ENCODE measurements at places on chromosomes 5 and 9.

GRCh38 chr9:127915801-127916719 is 781 bp downstream of the ST6GALNAC4 start:
- DNase-seq: no peak

- DNase-seq: no peak
Measured at GRCh38 chr5:128896675-128897074, 68.6 kb upstream of the SLC27A6 start.

DNA sequence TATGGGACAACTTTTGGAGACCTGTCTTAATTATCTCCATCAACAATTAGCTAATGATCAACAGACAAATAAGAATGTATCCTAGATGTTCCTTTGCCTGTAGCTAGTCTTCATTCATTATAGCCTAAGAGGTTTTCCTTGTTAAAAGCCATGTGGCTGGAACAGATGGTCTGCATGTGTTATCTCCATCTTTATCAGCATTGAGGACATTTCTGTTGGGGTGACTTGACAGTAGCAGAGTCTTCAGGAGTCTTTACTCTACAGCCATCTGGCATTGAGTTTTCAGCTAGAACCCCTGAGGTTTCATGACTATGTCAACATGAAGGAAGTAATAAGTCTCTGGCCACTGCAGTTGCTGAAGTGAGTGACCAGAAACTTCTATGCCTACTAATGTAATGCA is 106.6 kb upstream of the TLE4 start:
- DNase-seq: no peak

DNA sequence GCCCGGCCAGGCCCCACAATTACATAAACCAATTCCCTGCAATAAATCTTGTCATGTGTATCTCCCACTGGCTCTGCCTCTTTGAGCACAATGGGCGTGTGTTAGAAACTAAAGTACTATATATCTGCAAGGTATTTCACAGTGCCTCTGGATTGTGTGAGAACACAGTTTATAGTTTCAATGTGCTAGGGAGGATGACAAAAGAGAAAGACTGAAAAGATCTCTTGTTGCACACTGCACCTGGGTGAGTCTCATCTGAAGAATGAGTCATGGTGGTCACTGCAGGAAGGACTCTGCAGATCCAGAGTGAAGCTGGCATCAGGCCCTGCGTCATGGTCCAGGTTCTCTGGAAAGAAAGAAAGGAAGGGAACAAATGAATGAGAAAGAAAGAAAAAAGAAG is 20.7 kb upstream of the CTSV start:
- DNase-seq: no peak

DNA sequence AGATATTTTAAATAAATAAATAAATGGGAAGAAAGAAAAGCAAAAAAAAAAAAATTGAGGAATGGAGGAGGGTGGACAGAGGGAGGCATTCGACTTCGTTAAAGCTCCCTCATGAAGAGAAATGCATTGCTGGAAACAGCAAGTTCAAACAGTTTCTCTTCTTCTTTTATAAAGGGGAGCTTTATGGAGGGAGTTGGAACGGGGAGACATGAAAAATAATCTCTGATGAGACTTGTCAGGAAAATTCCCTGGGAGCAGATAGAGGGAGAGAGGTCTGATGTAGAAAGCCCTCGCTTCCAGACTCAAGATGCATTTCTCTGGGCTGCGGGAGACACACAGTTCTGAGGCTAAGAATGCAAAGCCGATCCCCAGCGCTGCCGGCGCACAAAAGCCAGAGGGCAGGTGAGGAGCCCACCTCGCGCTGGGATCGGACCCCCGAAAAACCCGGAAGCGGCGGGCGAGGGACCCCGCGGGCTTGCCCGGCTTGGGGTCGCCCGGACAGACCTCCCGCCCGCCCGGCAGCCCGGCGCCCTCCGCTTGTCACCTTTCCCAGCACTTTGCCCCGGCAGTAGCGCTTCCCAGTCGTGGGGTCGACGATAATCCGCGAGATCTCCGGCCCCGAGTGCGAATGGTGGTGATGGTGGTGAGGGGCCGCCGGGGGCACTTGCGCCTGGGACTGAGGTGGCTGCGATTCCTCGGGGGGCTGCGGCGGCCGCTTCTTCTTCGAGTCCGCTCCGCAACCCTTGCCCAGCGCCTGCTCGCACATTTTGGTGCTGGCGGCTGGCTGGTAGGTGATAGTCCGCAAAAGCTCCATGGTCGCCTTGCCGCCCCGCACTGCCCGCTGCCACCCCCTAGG is 512 bp downstream of the PLK2 start:
- no peak for DNase-seq

- no peak for DNase-seq
Measured at GRCh38 chr9:16075696-16076095, 522.9 kb downstream of the CCDC171 start.

DNA sequence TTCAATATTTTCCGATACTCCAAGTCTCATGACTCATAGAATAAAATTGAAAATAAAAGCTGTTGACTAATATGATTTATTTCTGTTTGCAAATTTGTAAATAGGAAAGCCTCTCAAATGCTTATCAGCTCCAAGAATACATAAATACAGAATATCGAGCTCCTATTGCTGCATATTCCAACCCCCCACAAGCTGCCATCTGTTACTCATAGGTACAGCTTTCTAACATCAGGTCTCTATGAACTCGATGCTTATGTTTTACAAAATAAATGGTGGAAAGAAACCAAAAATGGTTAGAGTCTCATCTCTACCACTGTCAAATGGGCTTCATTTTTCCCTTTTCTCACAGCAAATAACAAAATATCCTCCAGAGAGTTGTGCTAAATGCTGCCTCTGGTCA is 631.6 kb upstream of the CDH18 start:
- DNase-seq: no peak

GRCh38 chr5:143734456-143734780 is 77.5 kb upstream of the HMHB1 start:
- no peak for DNase-seq

DNA sequence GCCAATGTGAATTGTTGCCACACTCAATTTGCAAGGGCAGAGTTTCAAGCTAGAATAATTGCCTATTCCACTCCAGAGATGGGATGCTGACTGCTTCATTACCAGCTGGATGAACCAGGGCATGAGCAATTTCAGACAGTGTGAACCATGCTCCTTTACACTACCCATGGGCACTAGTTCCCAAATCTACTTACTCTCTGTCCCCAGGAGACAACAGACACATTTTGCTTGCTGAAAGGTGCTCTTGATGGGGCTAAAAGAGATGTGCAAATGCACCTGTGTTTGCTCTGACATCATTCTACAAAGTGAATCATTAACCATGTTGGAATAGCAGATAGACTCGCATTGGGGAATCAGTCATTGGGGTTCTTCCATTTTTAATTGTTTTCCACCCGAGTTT is 522.3 kb upstream of the NUDT12 start:
- no peak for DNase-seq

GRCh38 chr9:138024131-138024530 is 146.5 kb downstream of the CACNA1B start:
- DNase-seq: no peak

GRCh38 chr5:114839360-114839759 is 330.3 kb downstream of the TRIM36 start:
- no peak for DNase-seq

DNA sequence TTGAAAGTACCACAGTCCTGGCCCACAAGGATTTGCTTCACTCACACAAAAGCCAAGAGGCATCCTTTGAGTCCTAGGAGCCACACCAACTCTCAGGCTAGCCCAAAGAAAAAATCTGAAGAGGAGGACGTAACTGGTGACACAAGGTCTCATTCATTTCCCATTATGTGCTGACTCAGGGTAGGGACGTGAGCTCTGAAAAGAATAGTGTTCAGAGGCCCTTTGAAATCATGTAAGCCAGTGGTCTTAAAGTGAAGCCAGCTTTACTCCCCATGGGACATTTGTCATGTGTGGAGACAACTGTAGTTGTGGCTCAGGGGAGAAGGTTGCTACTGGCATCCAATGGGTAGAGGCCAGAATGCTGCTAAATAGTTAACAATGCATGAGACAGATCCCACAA is 332.4 kb downstream of the KCTD16 start:
- DNase-seq: no peak

DNA sequence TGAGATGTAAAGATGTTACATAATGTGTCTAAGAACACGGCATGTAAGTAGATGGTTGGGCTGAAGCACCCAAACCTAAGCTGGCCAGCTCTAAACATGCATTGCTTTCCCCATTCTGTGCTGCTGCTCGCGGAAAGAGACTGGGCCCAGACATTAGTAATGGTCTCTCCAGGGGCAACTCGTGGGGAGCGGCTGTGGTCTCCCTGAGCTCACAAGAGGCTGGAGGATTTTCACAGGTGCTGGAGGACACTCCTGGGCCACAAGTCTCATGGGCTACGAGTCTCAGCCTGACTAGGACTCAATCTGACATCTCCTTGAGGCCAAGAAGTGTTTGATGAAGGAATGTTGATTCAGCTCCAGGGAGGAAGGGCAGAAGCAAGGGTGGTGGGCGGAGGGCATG is 92.7 kb upstream of the PTCH1 start:
- no peak for DNase-seq

GRCh38 chr5:82912462-82912861 is 164.7 kb downstream of the TMEM167A start:
- no peak for DNase-seq

- DNase-seq: no peak
Measured at GRCh38 chr9:129878291-129878690, 43.0 kb downstream of the USP20 start.

DNA sequence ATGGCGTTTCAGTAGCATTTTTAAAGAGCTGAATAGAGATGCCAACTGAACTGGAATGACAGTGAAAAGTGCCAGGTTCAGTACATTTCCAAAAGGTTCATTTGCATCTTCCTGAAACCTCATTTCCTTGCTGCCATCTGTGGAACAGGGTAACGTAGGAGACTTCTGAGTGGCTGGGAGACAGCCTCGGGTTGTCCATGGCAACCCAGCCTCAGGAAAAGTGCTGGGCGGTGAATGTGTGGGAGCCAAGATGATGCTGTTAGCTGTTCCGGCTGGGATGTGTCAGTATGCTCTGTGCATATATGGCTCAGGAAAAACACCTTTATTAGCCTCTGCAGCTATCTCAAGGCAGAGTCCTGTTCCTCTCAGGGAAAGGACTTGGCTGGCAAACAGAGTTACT is 87.5 kb downstream of the KLHL3 start:
- no peak for DNase-seq

DNA sequence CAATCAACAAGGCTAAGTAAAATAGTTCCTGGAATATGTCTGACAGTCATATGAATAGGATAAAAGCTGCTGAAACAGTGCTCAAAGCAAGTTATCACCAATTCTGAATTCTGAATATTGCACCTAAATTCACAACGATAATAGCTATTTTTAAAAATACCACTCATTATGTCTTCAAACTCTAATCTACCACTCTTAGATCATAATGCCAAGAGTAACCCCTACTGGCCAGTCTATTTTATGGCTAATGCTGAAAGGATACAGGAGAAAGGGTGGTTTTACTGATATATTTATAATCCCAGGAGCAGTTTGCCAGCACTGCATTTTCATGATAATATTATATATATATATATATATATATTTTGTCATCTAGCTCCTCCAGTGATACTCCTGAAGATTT is 232.8 kb downstream of the PDE4D start:
- no peak for DNase-seq

GRCh38 chr5:158164296-158165047 is 305.5 kb upstream of the CLINT1 start:
- no peak for DNase-seq

- DNase-seq: no peak
Measured at GRCh38 chr9:8229226-8229625, 429.6 kb upstream of the DMAC1 start.

DNA sequence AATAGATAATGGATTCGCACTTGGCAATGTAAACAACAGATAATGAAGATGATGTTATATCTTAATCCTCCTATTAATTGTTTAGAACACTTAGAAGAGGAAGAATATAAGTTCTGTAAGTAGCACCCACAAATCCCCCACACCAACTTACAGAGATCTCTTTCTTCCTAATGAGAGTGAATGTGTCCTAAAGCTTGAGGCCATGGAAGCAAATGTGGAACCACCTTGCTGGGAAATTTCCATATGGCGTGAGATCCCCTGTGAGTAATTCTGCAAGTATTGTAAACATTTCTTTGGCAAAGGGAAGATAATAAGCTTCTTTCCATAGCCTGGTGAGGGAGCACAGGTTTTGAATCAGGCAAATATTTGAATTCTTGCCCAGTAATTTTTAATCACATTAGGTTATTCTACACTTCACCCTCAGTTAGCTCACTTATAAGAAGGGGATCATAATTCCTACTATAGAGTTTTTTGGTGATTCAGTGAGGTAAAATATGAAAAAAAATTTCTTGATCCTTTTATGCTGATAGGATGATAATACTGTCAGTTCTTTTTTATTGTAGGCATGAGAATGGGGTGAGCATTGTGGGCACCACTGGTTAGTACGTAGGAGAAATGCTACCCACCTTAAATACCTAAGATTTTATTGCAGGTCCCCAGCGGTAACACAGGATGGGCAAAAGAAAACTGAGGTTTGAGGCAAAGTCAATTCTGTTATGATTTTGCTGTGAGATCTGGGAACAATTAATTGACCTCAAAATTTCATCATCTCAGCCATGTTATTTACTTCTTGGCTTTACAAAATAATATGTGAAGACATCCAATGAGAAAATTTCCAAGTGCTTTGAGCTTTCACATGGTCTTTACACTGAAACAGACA is 574.8 kb downstream of the PSAT1 start:
- no peak for DNase-seq

DNA sequence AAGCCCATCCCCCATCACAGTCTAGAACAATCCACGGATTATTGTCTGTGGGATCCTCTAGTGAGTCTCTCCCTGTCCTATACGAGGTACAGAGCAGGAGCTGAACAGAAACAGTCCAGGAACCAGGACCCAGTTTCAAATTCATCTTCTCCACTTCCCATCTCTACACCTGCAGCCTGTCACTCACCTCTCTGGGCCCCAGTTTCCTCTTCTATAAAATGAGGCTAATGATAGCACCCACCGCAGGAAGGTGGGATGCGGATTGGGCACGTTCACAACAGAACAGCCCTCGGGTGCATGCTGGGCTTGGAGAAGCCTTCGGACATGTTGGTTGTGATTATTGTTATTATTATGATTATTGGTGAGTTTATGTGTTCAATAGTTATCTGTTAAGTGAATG is 78.5 kb downstream of the ANKRD33B start:
- DNase-seq: no peak

DNA sequence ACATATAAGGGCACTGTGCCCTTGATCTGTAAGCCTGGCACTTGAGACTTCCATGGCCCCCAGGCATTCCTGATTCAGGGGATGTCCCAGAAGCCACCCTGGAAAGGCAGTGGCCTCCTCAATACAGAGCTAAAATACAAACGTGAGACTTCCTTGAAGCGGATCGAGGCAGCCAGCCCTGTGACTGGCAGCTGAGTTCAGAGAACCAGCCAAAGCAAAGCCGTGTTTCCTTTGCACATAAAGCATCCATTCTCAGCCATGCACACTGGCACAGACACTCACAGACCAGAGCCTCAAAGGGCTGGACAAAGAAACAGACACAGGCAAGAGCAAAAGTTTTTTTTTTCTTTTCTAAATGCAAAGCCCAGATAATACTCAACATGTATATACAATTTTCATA is 18.8 kb upstream of the CPEB4 start:
- no peak for DNase-seq

DNA sequence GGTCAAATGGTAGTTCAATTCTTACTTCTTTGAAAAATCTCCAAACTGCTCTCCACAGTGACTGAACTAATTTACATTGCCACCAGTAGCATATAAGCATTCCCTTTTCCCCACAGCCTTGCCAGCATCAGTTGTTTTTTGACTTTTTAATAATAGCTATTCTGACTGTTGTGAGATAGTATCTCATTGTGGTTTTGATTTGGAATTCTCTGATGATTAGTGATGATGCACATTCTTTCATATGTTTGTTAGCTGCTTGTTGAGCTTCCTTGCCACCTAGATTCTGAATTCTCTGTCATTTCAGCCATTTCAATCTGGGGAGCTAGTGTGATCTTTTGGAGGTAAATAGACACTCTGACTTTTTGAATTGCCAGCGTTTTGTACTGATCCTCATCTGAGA is 24.0 kb downstream of the CDK20 start:
- DNase-seq: no peak

Data from stimulated activated CD4-positive, alpha-beta T cell treated with anti-CD3 and anti-CD28 coated beads, Interleukin-1b, Interleukin-23, amount 100 ng/mL, for 48 hours (primary cell).